Hair follicular keratinocyte (primary cell): ENCODE measurements at places on chromosomes 6 and 20. TPM values are rescaled to one million over a fixed set of nuclear protein-coding genes. Genes with fewer than 3 reads are reported as not detected.

Gene BTN1A1
- total RNA-seq = not detected in 2 replicates

Gene RCAN2
- total RNA-seq = 0.23 TPM in 1 of 2 replicates, not detected in the other

Gene BMP7
- total RNA-seq = not detected in 2 replicates

Gene ADTRP
- total RNA-seq = 27.0 and 75.8 TPM in 2 replicates

Gene HLA-DQB1
- 9.0 and 17.6 TPM in 2 replicates for total RNA-seq

Gene CLPSL2
- total RNA-seq = not detected in 2 replicates

Gene ADAM33
- 0.04 TPM in 1 of 2 replicates, not detected in the other for total RNA-seq

Gene DEFB128
- total RNA-seq = not detected in 2 replicates

Gene NFATC2
- not detected in 2 replicates for total RNA-seq

Gene PXDC1
- total RNA-seq = 59.0 and 64.6 TPM in 2 replicates

Gene PREX1
- total RNA-seq = 0.08 and 0.76 TPM in 2 replicates

Gene SNAP91
- total RNA-seq = not detected in 2 replicates

Gene DTD1
- 119 and 123 TPM in 2 replicates for total RNA-seq

Gene TCP11
- total RNA-seq = not detected in 2 replicates

Gene ATP6V1G2
- 0.11 and 0.16 TPM in 2 replicates for total RNA-seq

Gene CYP24A1
- total RNA-seq = 2.6 and 5.7 TPM in 2 replicates

Gene RRAGD
- total RNA-seq = 0.04 and 1.2 TPM in 2 replicates

Gene CTSZ
- total RNA-seq = 123 and 138 TPM in 2 replicates

Gene BPIFB4
- not detected in 2 replicates for total RNA-seq

Gene GABRR1
- not detected in 2 replicates for total RNA-seq

Gene SLC12A5
- 0.23 and 0.76 TPM in 2 replicates for total RNA-seq

Gene DUSP15
- total RNA-seq = 0.23 TPM in 1 of 2 replicates, not detected in the other

Gene ARMC2
- total RNA-seq = 0.78 and 1.8 TPM in 2 replicates

Gene APOBEC2
- total RNA-seq = not detected in 2 replicates

Gene GGTLC1
- total RNA-seq = not detected in 2 replicates

Gene PSMB9
- total RNA-seq = 26.6 and 31.1 TPM in 2 replicates

Gene FAM83B
- total RNA-seq = 35.7 and 44.0 TPM in 2 replicates

Gene KIAA0408
- 0.16 TPM in 1 of 2 replicates, not detected in the other for total RNA-seq

Gene SNAP25
- total RNA-seq = not detected in 2 replicates

Gene LY6G6F
- not detected in 2 replicates for total RNA-seq

Gene SASH1
- 3.0 and 4.4 TPM in 2 replicates for total RNA-seq

Gene ANKRD66
- not detected in 2 replicates for total RNA-seq

Gene EMILIN3
- 0.04 TPM in 1 of 2 replicates, not detected in the other for total RNA-seq
